Esophagus muscularis mucosa (tissue), 4 donors: ENCODE measurements at places on chromosomes 4 and X. TPM values are rescaled to one million over a fixed set of nuclear protein-coding genes. Genes with fewer than 3 reads are reported as not detected.

DNA sequence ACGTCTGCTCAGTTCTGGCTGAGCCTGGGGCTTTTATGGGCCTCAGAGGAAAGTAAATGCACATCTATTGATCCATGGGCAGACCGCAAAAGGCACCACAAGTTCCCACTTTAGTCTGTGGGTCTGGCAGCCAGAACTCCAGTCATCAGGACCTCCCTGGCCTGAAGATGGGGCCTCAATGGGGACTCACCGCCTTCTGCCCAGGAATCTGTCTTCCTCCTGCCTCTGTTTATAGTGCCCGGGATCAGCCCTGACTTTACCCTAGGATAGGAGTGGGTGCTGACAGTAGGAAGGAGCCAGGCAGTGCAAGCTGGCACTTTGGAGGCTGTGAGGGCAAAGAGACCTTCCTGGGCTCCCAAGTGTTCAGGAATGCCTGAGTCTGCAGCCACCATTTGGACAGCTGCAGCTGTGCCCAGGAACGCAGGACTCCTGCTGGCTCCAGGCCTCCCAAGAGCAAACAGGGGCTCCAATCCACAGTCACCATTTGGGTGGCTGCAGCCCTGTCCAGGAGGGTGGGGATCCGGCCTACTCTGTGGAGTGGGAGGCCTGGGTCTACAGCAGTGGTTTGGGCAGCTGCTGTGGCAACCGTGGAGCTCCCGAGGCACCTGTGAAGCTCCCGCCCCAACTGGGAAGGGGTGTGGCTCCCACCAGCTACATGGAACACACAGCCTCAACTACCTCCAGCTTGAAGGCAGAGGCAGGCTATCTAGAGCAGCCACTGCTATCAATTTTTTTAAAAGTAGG is 1440.9 kb upstream of the ADGRL3 start:
- no peak for DNase-seq

- no peak for DNase-seq
These were observed 185.3 kb downstream of the MAPK10 start for GRCh38 chr4:86174506-86174905.

DNA sequence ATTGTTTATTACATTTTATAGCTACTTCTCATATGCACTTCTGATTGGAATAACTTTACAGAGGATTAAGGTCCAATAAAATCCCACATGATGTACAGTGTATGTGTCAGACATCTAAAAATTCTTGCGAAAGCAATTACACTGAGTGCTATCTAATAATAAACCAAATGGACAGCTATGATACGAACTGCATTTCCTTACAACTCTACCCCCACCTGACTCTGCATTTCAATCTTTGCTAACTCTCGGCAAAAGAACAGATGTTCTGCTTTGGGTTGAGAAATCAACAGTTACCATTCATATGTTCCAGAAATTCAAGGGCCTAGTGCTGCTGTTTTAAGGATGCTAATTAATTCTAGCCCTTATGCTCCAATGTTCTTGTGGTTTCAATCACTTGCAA is 287.9 kb upstream of the NOCT start:
- DNase-seq = no peak

PDCL2 gene
- not detected for total RNA-seq

- DNase-seq = no peak
These were observed 17.2 kb downstream of the RASGEF1B start for GRCh38 chr4:81454499-81454898.

- no peak for DNase-seq
These were observed 136.7 kb downstream of the ADAMTS3 start for GRCh38 chr4:72432282-72432681.

DNA sequence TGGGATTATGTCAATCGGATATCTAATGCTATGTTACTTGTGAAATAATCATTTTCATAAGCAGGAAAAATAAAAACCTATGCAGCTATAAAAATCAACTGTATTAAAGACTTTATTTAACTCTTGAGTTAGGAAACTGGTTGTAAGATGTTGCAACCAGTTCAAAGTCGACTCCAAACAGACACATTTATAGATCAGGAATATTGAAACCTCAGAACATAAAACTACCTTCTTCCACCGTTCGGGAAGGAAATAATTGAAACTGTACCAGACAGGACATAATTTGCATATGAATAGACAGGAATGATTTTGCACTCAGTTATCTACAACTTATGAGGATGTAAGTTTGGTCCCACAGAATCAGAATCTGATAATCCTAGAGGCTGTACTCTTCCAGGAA is 181.8 kb upstream of the STS start:
- DNase-seq = no peak

GRCh38 chr4:2135083-2135482 is 76.0 kb downstream of the NAT8L start:
- no peak for DNase-seq

DNA sequence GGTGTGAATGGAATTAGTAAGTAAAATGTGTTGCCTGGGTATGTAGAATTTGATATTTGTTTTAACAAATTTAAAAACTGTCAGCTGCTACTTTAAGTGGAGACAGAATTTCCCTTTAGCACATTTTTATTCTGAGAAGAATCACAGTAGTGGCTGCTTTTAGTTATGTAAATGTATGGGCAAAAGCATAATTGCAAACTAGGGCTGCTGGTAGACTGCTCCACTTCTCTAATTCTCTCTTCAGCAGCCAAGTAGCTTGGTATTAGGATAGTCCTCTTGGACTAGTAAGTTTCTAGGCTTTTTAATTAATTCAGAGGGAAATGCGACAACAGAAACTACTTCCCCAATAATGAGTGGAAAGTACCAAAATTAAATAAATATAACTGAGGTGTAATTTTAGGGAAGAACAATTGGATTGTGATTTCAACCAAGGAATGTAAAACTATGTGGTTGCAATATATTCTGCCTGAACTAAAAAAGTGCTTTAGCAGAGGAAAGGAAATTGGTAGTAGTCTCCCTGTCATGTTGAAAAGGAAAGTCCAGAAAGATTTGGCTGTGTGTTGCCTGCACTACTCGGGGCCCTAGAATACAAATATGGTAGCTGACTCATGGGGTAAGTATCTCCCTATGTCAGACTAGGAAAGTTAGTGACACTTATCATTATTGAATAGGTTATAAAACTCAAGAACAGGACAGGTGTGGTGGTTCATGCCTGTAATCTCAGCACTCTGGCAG is 9.2 kb upstream of the EIF4E start:
- no peak for DNase-seq

DNA sequence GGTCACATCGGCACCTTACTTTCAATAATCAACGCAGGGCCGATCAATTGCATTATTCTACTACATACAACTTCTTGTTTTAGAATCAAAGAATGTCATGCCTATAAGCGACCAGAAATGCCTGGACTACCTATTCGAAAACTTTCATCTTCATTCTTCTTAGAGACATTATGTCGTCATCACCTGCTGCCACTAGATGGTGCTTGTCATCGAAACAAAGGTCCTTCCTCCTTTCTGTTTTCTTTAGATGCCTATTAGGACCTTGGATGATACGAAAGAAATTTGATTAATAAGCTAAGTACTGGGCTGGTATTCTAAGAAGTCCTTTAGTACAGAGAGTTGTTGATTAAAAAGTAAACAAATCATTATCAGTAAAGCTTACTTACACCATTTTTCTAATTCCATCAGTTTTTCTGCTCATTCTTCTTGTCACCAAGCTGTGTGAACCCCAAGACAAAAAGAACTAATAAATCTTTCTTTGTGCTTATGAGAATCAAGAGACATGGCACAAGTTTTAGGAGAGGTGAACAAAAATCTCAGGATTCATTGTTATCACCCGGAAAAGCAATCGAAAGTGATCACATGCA is 154.5 kb upstream of the SLC4A4 start:
- no peak for DNase-seq

GRCh38 chr4:108060164-108060563 is 70.5 kb downstream of the HADH start:
- no peak for DNase-seq

- no peak for DNase-seq
These were observed 79.1 kb upstream of the TFDP3 start for GRCh38 chrX:133297284-133297683.

- DNase-seq = no peak
These were observed 59.0 kb downstream of the SAT1 start for GRCh38 chrX:23841847-23842522.

MAGIX gene
- 4.1 TPM for total RNA-seq

SPATA18 gene
- total RNA-seq = 7.5 TPM

P2RY4 gene
- 1.2 TPM for total RNA-seq

SPIN2A gene
- total RNA-seq = 0.58 TPM

ERCC6L gene
- total RNA-seq = 0.13 TPM

ZBED1 gene
- 32.8 TPM for total RNA-seq

DNA sequence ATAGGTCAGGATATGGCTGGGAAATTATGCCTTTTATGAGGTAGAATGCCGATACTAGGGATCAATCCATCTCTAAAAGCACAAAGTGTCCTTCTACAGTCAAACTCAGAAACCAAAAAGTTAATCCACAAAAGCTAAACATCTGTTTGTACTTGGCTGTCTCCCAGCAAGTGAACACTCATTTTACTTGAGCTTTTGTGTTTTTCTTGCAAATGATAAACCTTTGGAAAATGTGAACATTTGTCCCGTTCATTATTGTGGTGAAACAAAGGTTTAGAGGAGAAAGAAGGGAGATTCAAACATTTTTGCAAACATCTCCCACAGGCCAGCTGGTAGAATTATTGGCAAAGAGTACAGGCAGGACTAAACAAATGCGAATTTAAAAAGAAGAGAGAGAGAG is 300.6 kb upstream of the SPANXN1 start:
- DNase-seq = no peak

DNA sequence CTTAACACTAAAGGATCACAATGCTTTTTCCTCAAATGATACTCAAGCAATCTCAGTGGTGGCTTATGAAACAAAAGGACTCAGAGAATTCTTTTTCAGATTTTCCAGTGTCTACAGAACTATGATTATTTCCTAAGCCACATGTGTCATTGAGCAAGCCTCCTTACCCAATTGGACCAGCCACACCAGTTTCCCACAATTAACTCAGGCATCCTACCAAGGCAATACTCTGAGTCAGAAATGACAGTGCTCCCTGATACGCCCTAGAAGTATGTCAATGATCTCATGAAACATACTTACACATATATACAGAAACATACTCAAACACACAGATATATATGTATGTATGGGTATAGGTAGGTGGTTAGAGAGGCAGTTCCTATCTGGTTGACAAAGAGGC is 4.8 kb downstream of the ADAMTS3 start:
- no peak for DNase-seq

- no peak for DNase-seq
These were observed 321.7 kb downstream of the DHX15 start for GRCh38 chr4:24262616-24263015.

MAGEA12 gene
- not detected for total RNA-seq

ZDHHC15 gene
- total RNA-seq = 5.4 TPM

DNA sequence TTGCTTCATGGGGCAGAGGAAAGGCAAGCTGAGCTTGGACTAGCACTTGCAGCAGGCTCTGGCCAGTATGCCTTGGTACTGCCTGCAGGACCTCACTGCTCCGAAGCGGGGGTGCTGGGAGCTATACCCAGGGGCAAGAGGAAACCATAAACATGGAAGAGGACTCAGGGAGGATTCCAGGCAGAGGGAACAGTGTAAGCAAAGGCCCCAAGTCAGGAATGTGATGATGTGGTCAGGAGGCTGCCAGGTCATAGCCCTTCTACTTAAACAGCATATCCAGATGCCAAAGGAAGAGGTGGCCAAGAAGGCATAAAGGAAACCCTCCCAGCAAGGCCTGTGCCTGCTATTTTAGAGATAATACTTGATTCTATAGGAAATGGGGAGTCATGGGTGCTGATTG is 31.1 kb downstream of the RAB40AL start:
- DNase-seq = no peak

PHOX2B gene
- total RNA-seq = 0.19 TPM

DNA sequence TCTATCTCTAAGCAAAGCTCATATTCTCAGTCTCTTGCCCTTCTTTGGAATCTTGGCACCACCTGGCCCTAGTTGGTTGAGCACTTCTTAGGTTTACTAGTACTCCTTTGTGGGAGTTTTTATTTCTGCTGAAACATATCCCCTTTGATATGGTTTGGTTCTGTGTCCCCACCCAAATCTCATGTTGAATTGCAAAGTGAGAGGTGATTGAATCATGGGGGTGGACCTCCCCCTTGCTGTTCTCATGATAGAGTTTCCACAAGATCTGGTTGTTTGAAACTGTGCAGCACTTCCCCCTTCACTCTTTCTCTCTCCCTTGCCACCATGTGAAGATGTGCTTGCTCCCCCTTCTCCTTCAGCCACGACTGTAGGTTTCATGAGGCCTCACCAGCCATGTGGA is 22.2 kb upstream of the SYNPO2 start:
- no peak for DNase-seq

DNA sequence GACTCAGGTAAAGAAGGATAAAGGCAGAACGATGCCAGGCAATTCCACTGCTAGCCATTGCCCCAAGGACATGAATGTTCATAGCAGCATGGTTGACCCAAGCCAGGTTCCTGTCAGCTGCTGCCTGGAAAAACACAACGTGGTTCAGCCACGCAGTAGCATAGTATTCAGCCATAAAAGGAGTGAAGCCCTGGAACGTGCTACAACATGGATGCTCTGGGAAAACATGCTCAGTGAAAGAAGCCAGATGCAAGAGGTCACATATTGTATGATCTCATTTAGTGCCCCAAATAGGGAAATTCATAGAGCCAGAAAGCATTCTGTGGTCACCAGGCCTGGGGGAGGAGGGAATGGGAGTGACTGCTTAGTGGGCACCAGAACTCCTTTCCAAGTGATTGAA is 129.8 kb downstream of the GPR143 start:
- DNase-seq = no peak

DNA sequence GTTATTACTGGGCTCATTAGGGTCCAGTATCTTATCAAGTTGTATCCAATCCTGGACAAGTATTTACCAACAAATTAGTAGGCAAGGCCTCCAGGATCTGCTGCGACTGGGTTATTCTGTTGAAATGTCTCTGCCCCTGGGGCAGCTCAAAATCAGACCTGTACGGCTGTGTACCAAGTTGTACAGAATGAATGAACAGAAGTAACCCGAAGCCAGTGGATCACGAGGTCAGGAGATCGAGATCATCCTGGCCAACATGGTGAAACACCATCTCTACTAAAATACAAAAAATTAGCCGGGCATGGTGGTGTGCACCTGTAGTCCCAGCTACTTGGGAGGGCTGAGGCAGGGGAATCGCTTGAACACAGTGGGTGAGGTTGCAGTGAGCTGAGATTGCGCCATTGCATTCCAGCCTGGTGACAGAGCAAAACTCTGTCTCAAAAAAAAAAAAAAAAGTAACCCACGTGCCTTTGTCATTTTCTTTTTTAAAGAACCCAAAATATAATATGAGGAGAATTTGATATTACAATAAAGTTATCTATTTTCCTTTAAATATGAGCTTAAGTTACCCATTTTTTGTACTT is 127.3 kb downstream of the CBR4 start:
- DNase-seq = no peak

- no peak for DNase-seq
These were observed 12.7 kb upstream of the SPCS3 start for GRCh38 chr4:176306837-176307665.

DNA sequence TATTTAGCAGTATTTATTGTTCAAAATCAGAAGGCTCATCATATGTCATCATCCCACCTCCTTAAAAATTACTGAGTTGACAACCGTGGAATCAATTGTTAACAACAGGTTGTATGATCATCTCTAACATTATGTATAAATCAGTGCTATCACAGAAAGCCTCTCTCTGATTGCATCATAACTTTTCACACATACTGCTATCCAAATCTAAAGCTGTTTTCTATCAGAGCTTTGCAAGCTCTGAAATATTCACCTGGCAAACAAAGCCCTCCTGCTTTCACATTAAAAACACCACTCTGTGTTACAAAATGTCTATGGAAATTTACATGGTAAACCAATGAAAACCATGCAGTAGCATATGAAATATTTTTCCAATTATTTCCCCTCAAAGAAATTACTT is 310.0 kb downstream of the PDGFC start:
- DNase-seq = no peak
